ENCODE measurements at places on chromosomes 6 and 20. TPM values are rescaled to one million over a fixed set of nuclear protein-coding genes. Genes with fewer than 3 reads are reported as not detected.
A peak's percentile ranks its signal among the peaks of the same experiment; 100 is the strongest.

- no peak for DNase-seq
These were observed 38.5 kb upstream of the GCLC start for GRCh38 chr6:53583451-53583850.

DNA sequence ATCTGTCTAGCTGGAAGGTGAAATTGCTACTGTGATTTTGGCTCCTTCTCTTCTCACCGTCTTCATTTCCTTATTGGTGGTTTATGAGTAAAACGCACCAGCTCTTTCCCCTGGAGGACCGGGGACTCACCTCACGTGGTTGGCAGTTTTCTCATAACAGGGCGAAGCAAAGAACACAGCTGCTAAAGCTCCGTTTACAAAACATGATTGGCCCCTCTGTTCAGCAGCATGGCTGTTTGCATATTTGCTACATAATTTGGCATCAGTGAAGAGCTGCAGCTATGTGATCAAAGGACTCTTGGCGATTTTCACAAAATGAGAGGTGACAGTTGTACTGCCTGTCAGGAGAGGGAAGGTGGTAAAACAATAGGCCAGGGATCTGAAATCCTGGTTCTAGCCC, 20.5 kb upstream of the TMEM181 start:
- DNase-seq: no peak

GRCh38 chr6:33974471-33974870, 170.7 kb upstream of the MLN start:
- peak; percentile 3 for DNase-seq

DNA sequence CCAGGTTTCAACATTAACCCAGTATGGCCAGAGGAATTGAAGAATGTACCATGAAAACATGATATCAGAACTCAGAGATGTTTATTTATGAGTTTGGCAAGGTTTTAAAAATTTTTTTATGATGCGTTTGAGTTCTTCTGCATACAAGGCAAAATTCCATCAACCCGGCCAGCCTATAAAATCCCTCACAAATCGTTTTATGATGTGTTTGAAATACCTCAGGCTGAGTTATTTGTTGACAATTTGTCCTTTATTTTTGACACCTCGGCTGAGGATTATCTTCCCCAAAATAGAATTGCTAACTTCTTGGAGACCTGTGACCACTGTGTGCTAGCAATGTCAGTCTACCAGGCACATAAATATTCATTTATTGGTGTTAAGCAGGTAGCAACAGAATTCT, 91.9 kb upstream of the SLC24A3 start:
- no peak for DNase-seq

DNA sequence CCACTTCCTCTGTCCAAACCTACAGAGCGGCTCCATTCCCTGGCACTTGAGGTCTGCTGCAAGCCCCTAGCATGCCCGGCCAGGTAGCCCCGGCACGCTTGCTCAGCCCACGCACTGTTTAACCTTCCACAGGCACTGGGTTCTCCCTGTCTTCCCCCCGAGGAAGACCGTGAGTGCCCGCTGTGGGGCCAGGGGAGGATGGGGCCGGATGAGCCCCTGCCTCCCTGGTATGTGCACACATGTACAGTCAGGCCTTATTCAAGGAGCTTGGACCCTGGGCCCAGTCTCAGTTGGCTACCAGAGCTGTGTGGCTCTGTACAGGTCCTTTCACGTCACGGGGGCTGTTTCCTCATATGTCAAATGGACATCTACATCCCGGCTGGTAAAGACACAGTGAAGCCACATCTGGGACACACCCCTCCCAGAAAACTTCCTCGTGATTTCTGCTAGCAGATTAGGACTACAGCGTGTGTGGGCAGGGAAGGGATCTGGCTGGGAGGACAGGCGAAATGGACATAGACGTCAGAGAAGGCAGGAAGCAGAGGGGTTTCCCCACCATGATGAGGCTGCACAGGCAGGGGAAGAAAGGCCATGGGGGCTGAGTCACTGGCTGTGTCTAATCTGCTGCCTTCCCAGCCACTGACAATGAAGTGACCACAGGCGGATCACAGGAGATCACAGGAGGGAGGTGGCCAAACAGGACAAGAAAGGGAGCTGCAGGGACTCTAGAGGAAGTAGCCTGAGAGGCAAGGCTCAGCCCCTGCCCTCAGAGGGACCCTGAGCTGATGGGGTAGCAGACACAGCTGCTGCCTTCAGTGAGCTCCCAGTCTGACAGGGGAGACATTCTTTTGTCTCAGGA, 62.9 kb downstream of the MRPL14 start:
- DNase-seq: peak; percentile 70

GRCh38 chr20:49740807-49741206, 27.1 kb upstream of the B4GALT5 start:
- no peak for DNase-seq

Gene UNC5CL
- 0.26 TPM for total RNA-seq
